CD4-positive, alpha-beta T cell treated with Interleukin-15 for 4 hours (primary cell): ENCODE measurements at places on chromosomes 1 and 21.

DNA sequence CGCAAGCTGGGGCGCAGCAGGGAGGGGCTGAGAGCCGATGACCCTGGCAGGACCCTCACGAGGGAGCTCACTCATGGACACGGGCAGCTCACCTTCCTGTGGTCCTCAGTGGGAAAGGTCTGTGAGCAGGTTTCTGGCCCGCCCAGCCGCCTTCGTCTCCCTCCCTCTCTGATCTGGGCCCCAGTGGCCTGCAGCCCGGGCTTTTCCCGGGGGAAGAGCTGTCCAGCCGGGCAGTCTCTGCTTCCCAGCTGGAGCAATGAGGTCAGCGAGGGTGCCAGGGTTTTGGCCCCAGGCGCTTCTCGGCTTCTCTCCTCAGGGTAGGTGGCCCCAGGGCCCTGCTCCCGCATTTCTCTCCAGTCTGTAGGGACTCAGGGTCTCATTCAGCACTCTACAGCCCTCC lies 22.2 kb upstream of the ARHGEF16 start:
- no peak for DNase-seq

DNA sequence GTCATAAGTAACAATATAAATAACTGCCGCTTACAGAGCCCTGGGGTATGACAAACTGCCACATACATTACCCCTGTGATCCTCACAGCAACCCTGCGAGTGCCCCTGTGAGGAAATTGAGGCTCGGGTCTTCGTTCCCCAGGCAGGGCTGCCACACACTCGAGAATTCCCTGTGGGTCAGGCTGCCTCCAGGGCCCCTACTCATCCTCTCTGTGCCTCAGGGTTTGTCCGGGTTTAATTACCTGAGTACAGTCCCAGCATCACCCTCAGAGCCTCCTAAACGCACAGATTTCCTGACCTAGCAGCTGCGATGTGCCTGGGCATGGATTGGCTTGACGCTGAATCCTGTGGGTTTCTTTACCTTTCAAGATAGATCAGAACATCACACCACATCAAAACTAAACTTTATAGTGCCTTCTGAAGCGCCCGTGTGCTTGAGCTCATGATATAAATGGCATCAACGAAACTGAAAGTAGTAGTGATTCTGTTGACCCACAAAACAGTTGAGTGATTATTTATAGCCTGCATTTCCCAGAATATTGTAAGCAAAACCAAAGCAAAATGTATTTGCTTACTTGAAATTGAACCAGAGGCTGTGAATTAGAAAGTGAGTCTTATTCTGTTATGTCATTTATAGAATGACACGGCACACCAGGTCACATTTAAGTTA lies 14.0 kb downstream of the SLC37A1 start:
- DNase-seq: peak; percentile 70

DNA sequence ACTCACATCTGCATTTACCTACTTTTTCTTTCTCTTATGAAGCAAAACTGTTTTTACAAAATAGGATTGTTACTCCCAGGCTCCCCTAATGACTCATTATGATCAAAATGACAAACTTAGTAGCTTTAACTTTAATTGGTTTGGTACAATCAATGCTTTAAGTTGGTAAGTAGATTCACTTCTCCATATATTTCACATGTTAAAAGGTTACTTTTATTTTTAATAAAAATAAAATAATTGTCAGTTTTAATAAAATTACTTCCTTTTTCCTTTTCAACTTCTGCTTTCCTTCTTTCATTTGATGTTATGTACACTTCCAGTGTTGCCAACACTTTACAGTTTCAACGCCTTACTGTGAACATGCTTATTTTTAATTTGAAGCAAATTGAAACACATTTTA lies 477.6 kb downstream of the SETD4 start:
- DNase-seq: no peak

GRCh38 chr21:42395905-42396651 lies at the start of gene TMPRSS3:
Gene TMPRSS3, minus strand, starts transcription at chr21:42396052. Its CDS starts 635 bp downstream, at chr21:42395417.
- DNase-seq: no peak

- DNase-seq: peak; percentile 35
Observed at GRCh38 chr1:63316984-63317816, 5.2 kb upstream of the FOXD3 start.

DNA sequence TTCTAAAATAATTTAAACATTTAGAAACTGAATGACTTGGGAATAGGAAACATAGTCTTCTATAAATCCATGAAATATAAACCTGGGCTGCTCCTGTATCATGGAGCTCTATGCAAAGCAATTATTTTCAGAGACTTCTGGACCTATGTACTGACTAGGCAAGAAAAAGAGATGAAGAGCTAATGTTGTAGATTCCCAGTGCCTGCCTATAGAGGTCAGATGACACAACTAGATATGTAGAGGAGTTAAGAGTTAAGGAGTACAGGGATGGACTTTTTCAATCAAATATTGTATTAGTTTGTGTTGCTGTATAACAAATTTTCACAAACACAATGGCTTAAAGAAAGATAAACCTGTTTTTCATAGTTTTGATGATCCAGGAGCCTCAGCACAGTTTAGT lies 1434.5 kb downstream of the KCNT2 start:
- no peak for DNase-seq

- no peak for DNase-seq
Observed at GRCh38 chr1:93607814-93608186, 73.8 kb downstream of the BCAR3 start.

GRCh38 chr1:206924592-206925105 lies 2.9 kb upstream of the FCMR start:
- no peak for DNase-seq

DNA sequence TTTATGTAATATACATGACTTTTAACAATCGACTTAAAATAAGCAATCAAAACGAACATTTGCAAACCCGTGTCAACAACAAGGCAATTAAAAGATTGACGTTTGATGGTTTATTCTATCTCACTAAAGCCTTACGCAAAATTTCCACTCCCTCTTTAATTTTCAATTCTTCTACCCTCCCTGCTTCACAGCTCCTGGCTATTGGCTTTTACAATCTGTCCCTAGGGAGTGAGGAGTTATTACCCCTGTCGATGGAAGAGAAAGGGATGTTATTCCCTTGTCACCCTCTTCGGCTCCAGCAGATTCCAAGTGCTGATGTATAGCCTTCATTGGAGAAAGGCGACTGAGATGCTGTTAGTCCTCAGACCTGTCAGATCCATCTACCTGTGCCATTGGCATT lies 161.3 kb downstream of the ZNF281 start:
- DNase-seq: no peak

GRCh38 chr1:211628417-211628816 lies 47.0 kb downstream of the NEK2 start:
- no peak for DNase-seq

DNA sequence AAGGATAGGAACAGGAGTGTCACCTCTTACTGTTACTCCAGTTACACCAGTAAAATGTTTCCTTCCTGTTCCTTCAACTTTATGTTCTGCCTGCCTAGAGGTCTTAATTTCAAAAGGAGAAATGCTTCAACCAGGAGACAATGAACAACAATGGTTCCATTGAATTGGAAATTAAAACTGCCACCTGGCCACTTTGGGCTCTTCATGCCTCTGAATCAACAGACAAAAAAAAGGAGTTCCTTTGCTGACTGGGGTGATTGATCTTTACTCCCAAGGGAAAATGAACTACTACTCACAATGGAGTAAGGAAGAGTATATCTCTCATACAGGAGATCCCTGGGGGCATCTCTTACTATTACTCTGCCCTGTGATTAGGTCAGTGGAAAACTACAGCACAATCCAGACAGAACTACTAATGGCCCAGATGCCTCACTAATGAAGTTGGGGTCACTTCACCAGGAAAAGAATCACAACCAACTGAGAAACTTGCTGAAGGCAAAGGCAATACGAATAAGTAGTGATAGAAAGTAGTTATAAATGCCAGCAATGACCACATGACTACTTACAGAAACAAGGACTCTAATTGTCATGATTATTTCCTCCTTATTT lies 76.6 kb upstream of the PRDX6 start:
- no peak for DNase-seq

DNA sequence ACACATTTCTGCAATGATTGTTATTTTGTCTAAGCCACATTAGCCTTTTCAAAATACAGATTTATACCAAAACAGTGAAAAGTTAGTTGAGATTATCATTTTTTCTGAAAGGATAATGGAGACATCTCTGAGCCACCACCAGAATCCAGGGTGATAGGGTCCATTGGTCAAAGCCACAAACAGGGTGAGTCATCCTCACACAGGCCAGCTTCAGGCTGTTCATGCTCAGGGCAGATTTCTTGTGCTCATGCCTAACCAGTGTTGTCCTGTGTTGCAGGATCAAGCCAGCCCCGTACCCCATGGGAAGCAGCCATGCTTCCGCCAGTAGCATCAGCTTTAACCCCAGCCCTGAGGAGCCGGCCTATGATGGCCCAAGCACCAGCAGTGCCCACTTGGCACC lies 13.4 kb downstream of the ELOA start:
- no peak for DNase-seq

DNA sequence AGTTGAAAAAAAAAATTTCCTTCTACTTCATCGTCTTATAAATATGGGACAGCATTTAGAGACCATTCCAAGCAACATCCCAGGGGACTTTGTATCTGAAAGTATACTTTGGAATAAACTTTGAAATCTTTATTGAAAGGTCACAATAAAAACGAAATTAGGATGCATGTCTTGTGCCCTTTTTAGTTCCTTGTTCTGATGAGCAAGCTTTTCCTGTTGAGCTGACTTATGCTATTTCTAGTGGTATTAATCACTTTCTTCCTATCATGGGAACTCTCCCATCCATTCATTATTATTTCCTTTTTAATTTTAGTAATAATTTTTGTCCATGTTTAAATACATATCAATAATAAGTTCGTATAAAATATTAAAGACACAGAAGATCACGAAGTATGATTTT lies 4.0 kb upstream of the GBP2 start:
- no peak for DNase-seq

DNA sequence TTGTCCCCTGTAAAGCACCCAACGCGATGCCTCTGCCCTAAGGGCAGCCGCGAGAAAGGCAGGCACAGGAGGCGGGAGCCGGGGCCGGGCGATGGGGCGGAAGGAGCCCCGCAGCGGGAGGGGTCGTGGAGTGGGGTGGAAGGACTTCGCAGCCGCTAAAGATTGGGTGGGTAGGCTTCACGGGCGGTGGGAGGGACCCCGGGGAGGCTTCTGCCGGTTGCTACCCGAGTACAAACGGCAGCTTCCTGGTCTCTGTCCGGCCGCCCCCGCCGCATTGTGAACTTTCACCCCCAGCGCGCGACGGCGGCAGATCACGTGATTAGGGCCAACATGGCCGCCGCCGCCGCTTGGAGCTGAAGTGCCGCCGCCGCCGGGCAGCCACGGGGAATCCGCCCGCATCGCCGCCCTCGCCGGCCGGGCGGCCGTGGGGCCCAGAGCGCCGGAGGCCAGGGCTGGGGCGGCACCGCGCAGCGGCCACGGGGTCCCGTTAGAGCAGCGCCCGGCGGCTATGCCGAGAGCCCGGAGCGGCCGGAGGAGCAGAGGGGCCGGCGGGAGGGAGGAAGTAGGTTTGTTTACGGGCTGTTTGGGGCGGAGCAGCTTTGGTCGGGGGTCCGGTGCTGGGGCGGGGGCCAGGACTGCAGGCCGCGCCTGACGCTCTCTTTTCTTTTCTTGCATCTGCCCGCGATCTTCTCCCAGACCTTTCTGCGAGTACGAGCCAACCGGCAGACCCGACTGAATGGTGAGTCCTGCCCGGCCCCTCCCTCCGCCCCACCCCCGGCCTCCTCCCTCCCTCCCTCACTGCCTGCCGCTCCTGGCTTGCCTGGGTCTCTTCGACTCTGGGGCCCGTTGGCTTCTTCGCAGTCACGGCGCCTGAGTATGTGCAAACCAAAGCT lies 42.4 kb downstream of the TMEM53 start:
- peak; percentile 89 for DNase-seq

GRCh38 chr1:232426801-232427200 lies 203.1 kb downstream of the SIPA1L2 start:
- DNase-seq: no peak

DNA sequence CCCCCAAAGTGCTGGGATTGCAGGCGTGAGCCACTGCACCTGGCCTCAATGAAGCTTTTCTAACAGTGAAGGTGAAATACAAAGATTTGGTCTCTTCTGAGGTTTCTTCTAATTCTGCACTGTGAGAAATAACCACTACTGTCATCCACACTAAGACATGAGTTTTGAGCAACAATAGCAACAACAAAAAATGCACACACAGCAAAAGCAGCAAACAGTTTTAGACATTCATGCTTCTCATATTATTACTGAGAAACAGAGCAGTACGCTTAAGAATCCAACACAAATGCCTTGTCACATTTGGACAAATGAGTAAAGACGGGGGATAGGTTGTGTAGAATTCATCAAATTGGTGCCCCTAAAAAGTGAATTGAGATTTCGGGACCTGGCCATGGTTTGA lies 116.4 kb downstream of the SIM2 start:
- DNase-seq: no peak

DNA sequence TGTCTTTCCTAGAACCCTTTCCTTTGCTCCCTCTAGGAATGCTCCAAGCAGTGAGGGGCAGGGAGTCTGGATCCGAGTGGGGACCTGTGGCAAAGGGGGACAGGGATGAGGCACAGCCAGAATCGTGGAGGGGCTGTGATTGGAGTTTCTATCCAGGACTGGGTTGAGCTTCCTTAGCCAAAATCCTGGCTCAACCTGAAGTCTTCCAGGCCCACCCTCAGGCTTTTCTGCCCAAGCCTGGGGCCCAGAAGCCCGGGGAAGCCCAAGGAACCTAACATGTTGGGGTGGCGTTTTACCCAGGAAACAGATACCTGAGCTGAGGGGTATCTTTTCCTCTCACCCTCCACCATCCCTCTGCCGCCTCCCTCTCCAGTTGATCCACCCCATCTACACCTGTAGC lies 5.4 kb downstream of the MYOG start:
- DNase-seq: no peak

GRCh38 chr21:25646474-25646873 lies 7.4 kb downstream of the JAM2 start:
- no peak for DNase-seq

- no peak for DNase-seq
Observed at GRCh38 chr1:151143986-151144385, 2.4 kb downstream of the SEMA6C start.

- DNase-seq: no peak
Observed at GRCh38 chr1:110056285-110056683, 14.2 kb downstream of the ALX3 start.

- no peak for DNase-seq
Observed at GRCh38 chr1:23126801-23127200, 41.9 kb downstream of the LUZP1 start.

DNA sequence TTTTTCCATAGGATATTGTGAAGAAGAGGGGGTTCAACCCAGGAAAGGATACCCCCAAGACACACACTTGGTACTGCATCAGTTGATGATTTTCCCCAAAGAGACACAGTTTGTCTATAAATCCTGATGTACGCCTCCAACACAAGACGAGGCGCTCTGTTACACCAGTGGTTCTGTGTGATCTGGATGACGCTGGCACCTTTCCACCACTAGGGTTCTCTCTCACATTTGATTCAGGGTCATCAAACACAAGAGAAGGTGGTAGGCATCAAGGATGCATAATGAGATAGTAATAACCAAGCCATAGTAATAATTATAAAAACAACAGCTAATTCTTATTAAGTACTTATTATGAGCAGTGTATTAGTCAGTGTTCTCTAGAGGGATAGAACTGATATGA lies 508.8 kb upstream of the ZP4 start:
- DNase-seq: no peak

- peak; percentile 83 for DNase-seq
Observed at GRCh38 chr1:84442256-84442655, 36.8 kb upstream of the RPF1 start.
